LoVo (cell line): ENCODE measurements at places on chromosomes 2 and 18.

- no peak for DNase-seq
Observed at GRCh38 chr18:31791817-31792579, 31.3 kb upstream of the SLC25A52 start.

- no peak for DNase-seq
Observed at GRCh38 chr18:3903337-3903736, 453.4 kb downstream of the TGIF1 start.

- DNase-seq = no peak
Observed at GRCh38 chr18:57696271-57696670, 74.6 kb upstream of the NARS1 start.

GRCh38 chr18:26429535-26430226, 118.7 kb downstream of the KCTD1 start:
- DNase-seq = peak; percentile 25

DNA sequence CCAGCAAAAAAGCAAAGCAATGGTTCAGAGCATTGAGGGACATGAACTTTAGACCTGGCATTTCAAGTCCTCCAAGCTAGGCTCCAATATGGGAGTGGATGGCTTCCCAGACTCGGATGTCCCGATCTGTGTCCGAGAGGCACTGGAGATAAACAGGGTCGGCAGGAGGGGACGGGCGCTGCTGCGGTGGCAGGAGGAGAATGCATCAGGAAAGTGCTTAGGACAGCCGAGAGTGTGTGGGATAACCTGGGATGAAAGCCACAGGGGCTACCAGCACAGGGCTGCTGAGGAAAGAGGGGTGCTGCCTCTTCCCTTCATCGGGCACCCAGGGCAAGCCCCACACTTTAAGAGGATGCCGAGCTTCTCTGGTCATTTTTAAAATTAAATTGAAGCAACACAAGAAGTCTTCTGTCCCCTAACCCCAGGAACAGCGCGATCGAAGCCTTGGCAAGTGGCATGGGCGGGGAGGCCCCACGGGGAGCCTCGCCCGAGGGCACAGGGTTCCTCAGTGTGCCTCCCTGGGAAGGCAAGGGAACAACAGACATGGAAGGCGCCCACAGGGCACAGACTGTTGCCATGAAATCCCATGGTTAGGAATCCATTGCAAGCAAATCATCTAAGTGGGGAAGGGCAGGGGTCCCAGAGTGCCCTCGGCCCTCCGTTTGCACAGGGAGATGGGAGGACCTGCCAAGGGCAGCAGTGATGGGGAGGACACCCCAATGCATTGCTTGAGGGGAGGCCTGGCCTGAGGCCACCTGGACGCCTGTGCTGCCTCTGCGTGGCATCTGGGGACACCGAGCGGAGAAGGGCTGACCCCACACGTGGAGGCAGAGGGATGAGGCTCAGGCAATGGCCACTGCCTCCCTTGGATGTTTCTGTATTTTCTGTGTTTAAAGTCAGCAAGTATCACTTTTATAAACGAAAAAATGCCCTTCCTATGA, 78.5 kb upstream of the GPC1 start:
- no peak for DNase-seq
